ENCODE measurements at places on chromosomes 4 and X. TPM values are rescaled to one million over a fixed set of nuclear protein-coding genes. Genes with fewer than 3 reads are reported as not detected.
A peak's percentile ranks its signal among the peaks of the same experiment; 100 is the strongest.

DNA sequence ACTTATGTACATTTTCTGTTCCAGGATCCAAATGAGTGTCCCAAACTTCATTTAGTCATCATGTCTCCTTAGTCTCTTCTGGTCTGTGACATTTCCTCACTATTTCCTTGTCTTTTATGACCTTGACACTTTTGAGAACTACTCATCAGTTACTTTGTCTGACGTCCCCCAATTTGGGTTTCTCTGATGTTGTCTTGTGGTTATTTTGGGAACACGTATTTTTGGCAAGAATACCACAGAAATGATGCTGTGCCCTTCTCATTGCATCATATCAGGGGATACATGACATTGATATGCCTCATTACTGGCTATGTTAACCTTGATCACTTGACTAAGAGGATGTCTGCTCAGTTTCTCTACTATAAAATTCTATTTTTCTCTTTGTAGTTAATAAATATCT is 308.8 kb downstream of the ZNF674 start:
- H3K4me3 ChIP-seq: no peak overlapping the region
- H3K27ac ChIP-seq: no peak overlapping the region
- peaks cover 4% of the 10 kb centered on the region for H3K27me3 ChIP-seq
- no peaks in the 10 kb centered on the region for H3K36me3 ChIP-seq
- no peaks in the 10 kb centered on the region for H3K4me1 ChIP-seq

- no peak overlapping the region for H3K4me3 ChIP-seq
- no peaks in the 10 kb centered on the region for H3K36me3 ChIP-seq
- no peaks in the 10 kb centered on the region for H3K4me1 ChIP-seq
- no peaks in the 10 kb centered on the region for H3K27me3 ChIP-seq
These were observed 19.6 kb downstream of the RP2 start for GRCh38 chrX:46856483-46856882.

- H3K27ac ChIP-seq: no peak overlapping the region
- H3K4me1 ChIP-seq: no peaks in the 10 kb centered on the region
- H3K4me3 ChIP-seq: no peak overlapping the region
- no peaks in the 10 kb centered on the region for H3K36me3 ChIP-seq
- H3K27me3 ChIP-seq: no peaks in the 10 kb centered on the region
These were observed 796.8 kb downstream of the NLGN4X start for GRCh38 chrX:5431823-5432222.

GRCh38 chr4:62117886-62118285 is 917.8 kb downstream of the ADGRL3 start:
- DNase-seq: no peak
- no peaks in the 10 kb centered on the region for H3K27me3 ChIP-seq
- H3K4me1 ChIP-seq: no peaks in the 10 kb centered on the region
- no peak overlapping the region for H3K4me3 ChIP-seq
- no peaks in the 10 kb centered on the region for H3K36me3 ChIP-seq

DNA sequence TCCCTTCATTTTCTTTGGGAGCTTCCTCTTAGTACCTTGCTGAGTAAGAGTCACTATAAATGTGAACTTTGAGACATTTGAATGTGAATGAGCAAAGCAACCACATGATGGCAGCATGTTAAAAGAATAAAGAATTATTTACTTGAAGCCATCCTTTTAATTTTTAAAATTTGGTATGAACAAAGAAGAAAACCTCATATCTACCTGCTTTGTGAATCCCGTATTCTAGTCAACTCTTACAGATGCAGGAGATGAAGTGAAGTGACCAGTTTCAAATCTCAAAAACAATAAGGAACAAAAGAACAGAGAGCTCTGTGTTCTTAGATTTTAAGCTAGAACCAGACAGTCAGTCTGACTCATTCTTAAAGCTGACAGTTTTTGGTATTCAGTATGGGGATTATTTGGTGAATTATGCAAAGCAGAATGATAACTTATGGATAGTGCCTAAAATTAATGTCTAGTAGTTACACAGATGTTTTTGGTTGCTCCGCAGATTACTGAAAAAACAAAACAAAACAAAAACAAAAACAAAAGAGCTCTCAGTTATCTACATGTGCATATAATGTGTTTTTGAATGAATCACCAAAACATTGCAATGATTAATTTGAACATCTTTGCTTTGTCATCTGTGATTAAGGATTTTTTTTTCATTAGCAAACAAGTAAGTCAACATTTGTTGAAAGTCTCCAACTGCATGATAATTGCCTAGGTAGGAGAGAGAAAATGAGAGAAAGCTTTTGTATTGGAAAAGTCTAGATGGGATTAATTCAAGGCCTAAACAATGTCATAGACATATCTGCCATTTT is 48.2 kb upstream of the H2AZ1 start:
- H3K4me1 ChIP-seq: no peaks in the 10 kb centered on the region
- H3K36me3 ChIP-seq: no peaks in the 10 kb centered on the region
- H3K27me3 ChIP-seq: no peaks in the 10 kb centered on the region
- H3K4me3 ChIP-seq: no peak overlapping the region
- no peak overlapping the region for H3K27ac ChIP-seq

- no peaks in the 10 kb centered on the region for H3K36me3 ChIP-seq
- no peak overlapping the region for H3K4me3 ChIP-seq
- no peaks in the 10 kb centered on the region for H3K4me1 ChIP-seq
- no peak for DNase-seq
- H3K27me3 ChIP-seq: no peaks in the 10 kb centered on the region
These were observed 372.7 kb upstream of the BOD1L1 start for GRCh38 chr4:14000091-14000814.

- H3K27ac ChIP-seq: no peak overlapping the region
- no peak for DNase-seq
- H3K36me3 ChIP-seq: no peaks in the 10 kb centered on the region
- H3K4me3 ChIP-seq: no peak overlapping the region
These were observed 31.7 kb downstream of the RNF212 start for GRCh38 chr4:1081689-1082040.

- H3K27me3 ChIP-seq: no peaks in the 10 kb centered on the region
- no peaks in the 10 kb centered on the region for H3K36me3 ChIP-seq
- no peak for DNase-seq
- no peak overlapping the region for H3K27ac ChIP-seq
- no peaks in the 10 kb centered on the region for H3K4me1 ChIP-seq
These were observed 287.0 kb upstream of the RASGEF1B start for GRCh38 chr4:81758574-81759264.

- no peak overlapping the region for H3K4me3 ChIP-seq
- no peak for DNase-seq
- H3K36me3 ChIP-seq: no peaks in the 10 kb centered on the region
These were observed 2.4 kb downstream of the MAGEA12 start for GRCh38 chrX:152735860-152736511.

- DNase-seq: no peak
- no peak overlapping the region for H3K4me3 ChIP-seq
- no peaks in the 10 kb centered on the region for H3K27me3 ChIP-seq
- H3K27ac ChIP-seq: peak overlapping the region; percentile 64
These were observed 51.2 kb downstream of the ZNF827 start for GRCh38 chr4:145887241-145887991.

DNA sequence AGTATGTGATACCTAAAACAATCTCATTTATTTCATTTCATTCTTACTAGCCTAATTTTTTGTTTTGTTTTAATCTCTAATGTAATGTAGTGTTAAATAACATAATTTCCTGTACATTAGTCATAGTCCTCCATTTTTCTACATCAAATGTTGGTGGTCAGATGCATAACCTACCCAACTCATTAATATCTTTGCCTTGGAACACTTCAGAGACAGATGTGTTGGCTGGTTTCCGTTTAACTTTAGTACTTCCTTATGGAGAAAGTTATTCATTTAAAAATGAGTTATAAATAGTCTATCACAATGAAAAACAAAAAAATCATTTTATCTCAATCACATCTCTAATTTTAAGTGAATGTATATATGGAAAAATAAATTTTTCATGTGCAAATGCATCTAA is 190.2 kb downstream of the ANTXR2 start:
- H3K27ac ChIP-seq: no peak overlapping the region
- no peak overlapping the region for H3K4me3 ChIP-seq
- H3K27me3 ChIP-seq: no peaks in the 10 kb centered on the region
- no peak for DNase-seq
- no peaks in the 10 kb centered on the region for H3K36me3 ChIP-seq

DNA sequence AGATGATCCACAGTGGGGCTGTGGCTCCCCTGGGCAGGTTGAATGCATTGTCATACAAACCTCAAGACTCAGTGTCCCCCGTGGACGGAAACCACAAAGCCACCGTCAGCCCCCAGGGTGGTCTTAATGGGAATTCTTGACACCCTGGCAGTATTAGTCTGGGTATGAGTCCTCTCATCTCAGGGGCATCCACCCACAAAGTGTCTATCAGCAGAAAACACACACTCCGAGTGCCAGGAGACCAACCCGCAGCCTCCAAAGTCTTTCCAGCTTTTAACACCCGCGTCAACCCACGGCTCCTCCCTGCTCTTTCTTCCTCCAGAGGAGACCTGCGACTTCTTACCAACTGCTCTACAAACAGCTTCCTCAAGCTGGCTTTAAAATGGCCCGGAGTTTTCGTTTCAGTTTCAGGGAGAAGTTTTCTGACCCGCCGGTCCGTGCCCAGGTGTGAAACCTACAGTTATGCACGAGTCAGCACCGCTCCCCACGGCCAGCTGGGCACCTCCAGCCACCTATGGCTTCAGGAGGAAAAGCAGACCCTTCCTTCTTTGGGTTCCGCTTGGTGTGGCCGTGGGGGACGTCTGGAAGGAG is 14.4 kb upstream of the ASMTL start:
- H3K4me3 ChIP-seq: no peak overlapping the region
- no peak for DNase-seq
- no peaks in the 10 kb centered on the region for H3K4me1 ChIP-seq
- H3K27me3 ChIP-seq: peaks cover 34% of the 10 kb centered on the region
- no peaks in the 10 kb centered on the region for H3K36me3 ChIP-seq

GRCh38 chr4:146134761-146135445 is 40.6 kb upstream of the LSM6 start:
- no peak overlapping the region for H3K4me3 ChIP-seq
- no peaks in the 10 kb centered on the region for H3K36me3 ChIP-seq
- no peak overlapping the region for H3K27ac ChIP-seq
- H3K27me3 ChIP-seq: no peaks in the 10 kb centered on the region
- DNase-seq: no peak

DNA sequence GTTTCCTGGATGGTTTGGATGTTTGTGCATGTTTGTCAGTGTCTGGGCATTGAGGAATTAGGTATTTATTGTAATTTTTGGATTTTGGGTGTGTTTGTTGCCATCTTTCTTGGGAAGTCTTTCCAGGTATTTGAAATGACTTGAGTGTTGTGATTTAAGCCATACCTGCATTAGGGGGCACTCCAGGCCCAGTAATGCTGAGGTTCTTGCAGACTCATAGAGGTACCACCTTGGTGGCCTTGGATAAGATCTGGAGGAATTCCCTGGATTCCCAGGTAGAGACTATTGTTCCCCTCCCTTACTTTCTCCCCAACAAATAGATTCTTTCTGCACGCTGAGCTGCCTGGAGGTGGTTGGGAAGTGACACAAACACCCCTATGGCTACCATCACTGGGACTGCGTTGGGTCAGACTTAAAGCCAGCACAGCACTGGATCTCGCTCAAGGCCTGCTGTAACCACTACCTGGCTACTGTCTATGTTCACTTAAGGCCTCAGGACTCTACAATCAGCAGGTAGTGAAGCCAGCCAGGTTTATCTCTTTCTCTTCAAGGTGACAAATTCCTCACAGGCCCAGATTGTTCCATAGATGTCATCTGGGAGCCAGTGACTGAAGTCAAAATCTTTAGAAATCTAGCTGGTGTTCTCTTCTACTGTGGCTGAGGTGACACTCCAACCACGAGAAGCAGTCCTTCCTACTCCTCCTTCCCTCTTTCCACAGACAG is 643.6 kb downstream of the PDHA2 start:
- H3K27me3 ChIP-seq: no peaks in the 10 kb centered on the region
- DNase-seq: no peak
- no peak overlapping the region for H3K27ac ChIP-seq
- H3K36me3 ChIP-seq: no peaks in the 10 kb centered on the region
- no peaks in the 10 kb centered on the region for H3K4me1 ChIP-seq

- DNase-seq: no peak
- H3K27ac ChIP-seq: no peak overlapping the region
- no peaks in the 10 kb centered on the region for H3K27me3 ChIP-seq
- no peaks in the 10 kb centered on the region for H3K36me3 ChIP-seq
- H3K4me3 ChIP-seq: no peak overlapping the region
These were observed 94.7 kb downstream of the LINC00632 start for GRCh38 chrX:140804292-140804691.

C4orf50 gene
- not detected for total RNA-seq

RAB41 gene
- total RNA-seq: not detected

SSX2B gene
- not detected for total RNA-seq

DIPK2B gene
- total RNA-seq: 22.5 TPM

PRRG3 gene
- 1.5 TPM for total RNA-seq

HSFX1 gene
- 0.51 TPM for total RNA-seq

NLGN4X gene
- total RNA-seq: 3.1 TPM

P2RY10 gene
- total RNA-seq: 0.77 TPM

GPR50 gene
- total RNA-seq: not detected

PPEF1 gene
- total RNA-seq: 0.26 TPM

All from heart right ventricle (tissue), 16 donors.